ENCODE measurements at places on chromosomes 5 and 9.
A peak's percentile ranks its signal among the peaks of the same experiment; 100 is the strongest.

DNA sequence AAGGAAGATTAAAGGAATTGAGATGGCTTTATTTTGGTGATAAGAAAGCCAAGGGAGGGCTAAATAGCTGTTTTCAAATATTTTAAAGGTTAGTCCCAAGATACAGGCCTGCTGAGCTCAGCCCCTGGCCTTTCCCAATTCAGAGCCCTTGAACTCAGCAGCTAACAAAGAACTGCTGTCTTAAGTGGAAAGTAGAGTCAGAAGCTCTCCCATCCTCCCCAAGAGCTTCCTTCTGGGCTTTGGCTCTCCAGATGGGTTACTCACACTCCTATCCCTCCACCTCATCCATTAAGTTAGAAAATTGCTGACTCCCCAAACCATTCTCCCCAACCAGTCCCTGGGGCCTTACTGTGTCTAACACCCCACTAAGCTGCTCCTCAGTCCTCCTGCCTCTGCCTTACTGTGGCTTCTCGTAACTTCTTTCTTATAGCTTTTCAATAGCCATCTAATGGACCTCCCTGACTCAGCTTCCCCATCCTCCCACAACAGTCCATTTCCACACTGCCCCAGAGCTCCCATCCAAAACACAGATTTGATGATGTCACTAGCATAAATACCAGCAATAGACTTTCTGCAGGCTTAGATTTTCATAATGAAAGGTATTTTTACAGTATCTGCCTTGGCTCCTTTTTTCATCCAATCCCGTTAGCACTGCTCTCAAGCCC, 239.1 kb downstream of the ENC1 start:
- DNase-seq = no peak
- H3K36me3 ChIP-seq = no peaks in the 10 kb centered on the region
- H3K4me1 ChIP-seq = peaks cover 8% of the 10 kb centered on the region
- H3K27ac ChIP-seq = no peak overlapping the region
- no peak overlapping the region for H3K4me3 ChIP-seq
- H3K27me3 ChIP-seq = no peaks in the 10 kb centered on the region

- H3K27ac ChIP-seq = peak within 1 kb of the TSS; percentile 85
- H3K4me3 ChIP-seq = peak within 1 kb of the TSS; percentile 91
- peak; percentile 38 for DNase-seq
- no peaks in the 10 kb centered on the region for H3K36me3 ChIP-seq
- H3K4me1 ChIP-seq = peaks cover 10% of the 10 kb centered on the region
- no peaks in the 10 kb centered on the region for H3K27me3 ChIP-seq
These were observed at the start of gene PARP8 for GRCh38 chr5:50666261-50667022. TSS of gene PARP8 (plus strand) at chr5:50666637. CDS start at chr5:50667096, 459 bp downstream.

- DNase-seq = no peak
- H3K27ac ChIP-seq = peak overlapping the region; percentile 92
- H3K4me1 ChIP-seq = peaks cover 8% of the 10 kb centered on the region
- no peaks in the 10 kb centered on the region for H3K36me3 ChIP-seq
- H3K4me3 ChIP-seq = no peak overlapping the region
- H3K27me3 ChIP-seq = no peaks in the 10 kb centered on the region
These were observed 1.0 kb upstream of the ZCCHC7 start for GRCh38 chr9:37119360-37119759.

- H3K4me1 ChIP-seq = no peaks in the 10 kb centered on the region
- DNase-seq = no peak
- no peak overlapping the region for H3K27ac ChIP-seq
- H3K27me3 ChIP-seq = no peaks in the 10 kb centered on the region
- H3K4me3 ChIP-seq = no peak overlapping the region
- no peaks in the 10 kb centered on the region for H3K36me3 ChIP-seq
These were observed 103.5 kb downstream of the ACER2 start for GRCh38 chr9:19512103-19512832.

DNA sequence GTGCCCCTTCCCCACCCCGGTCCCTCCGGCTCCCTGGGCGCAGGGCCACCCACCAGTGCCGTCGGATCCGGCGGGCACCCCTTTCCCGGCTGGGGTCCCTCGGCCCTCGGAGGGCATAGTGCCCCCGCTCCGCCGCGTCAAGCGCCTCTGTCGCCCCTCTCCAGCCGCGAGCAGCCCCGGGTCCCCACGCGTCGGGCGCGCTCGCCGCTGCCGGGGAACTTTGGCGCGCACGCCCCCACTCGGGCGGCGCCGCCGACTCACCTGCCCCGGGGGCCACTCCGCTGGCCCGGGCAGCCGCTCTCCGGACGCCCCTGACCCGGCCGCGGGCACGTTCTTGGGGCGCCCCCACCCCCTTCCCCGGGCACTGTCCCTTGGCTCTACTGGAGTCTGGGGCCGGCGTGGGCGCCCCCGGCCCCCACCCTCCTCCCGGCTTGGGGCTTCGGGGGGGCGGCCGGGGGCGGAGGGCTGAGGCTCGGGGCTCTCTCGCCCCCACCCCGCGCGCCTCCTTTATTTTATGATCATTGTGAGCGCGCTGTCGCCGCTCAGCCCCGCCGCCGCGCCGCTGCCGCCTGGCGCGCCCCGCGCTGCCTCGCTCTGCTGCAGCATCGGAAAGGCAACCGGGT, 1.1 kb upstream of the FAM78A start:
- peaks cover 12% of the 10 kb centered on the region for H3K27me3 ChIP-seq
- no peaks in the 10 kb centered on the region for H3K36me3 ChIP-seq
- peak; percentile 51 for DNase-seq

DNA sequence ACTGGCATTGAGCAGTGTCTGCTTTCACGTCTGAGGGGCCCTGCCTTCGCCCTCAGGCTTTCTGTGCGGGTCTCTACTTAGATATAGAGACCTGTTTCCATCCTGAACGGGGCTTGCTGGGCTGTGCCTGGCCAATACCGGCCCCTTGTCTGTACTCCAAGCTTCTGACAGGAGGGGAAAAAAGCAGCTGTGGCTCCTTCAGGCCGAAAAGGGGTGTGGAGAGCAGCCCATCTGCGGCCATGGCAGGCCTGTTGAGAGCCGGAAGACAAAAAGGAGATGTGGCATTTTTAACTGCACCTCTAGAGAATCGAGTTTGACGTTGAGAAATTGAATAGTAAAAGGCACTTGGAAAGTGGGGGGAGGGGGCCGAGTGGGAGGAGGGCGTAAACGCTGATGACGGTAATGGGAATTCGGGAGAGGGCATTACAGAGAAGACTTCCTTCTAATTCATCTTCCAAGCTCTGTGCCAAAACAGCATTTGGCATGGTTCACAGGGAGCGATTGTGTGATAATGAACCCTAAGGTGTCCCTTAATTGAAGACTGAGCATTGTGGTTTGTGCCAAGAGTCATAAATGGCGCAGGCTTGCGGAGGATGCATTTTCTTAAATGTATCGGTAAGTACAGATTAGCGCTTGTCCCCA, 25.1 kb upstream of the PRDM12 start:
- DNase-seq = no peak
- H3K4me3 ChIP-seq = no peak overlapping the region
- H3K36me3 ChIP-seq = peaks cover 34% of the 10 kb centered on the region
- H3K27ac ChIP-seq = no peak overlapping the region
- no peaks in the 10 kb centered on the region for H3K27me3 ChIP-seq

GRCh38 chr5:160359816-160360215, 10.6 kb downstream of the C1QTNF2 start:
- no peaks in the 10 kb centered on the region for H3K36me3 ChIP-seq
- H3K4me3 ChIP-seq = no peak overlapping the region
- H3K4me1 ChIP-seq = no peaks in the 10 kb centered on the region
- H3K27ac ChIP-seq = no peak overlapping the region
- no peak for DNase-seq
- H3K27me3 ChIP-seq = no peaks in the 10 kb centered on the region

- no peaks in the 10 kb centered on the region for H3K36me3 ChIP-seq
- no peak for DNase-seq
- no peaks in the 10 kb centered on the region for H3K4me1 ChIP-seq
- H3K27ac ChIP-seq = no peak overlapping the region
These were observed 8.5 kb upstream of the ITGA1 start for GRCh38 chr5:52779213-52779612.

DNA sequence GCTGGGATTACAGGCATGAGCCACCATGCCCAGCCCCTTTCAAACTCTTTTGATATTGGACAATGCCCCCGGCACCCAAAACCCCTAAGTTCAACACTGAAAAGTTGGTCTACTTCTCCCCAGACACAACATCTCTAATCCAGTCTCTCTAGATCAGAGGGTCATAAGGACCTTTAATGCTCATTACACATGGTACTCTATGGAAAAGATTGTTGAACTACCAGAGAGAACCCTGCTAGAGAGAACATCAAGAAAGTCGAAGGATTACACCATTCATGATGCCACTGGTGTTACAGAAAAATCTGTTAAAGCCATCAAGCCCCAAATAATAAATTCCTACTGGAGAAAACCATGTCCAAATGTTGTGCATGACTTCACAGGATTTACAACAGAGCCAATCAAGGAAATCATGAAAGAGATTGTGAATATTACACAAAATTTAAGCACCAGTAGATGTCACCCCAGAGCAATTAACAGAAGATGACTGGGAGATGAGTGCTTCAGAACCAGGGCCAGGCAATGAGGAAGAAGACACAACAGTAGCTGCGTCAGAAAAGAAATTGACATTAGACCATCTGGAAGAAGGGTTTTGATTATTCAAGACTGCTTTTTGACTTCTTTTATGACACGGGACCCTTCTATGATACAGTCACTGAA, 28.3 kb upstream of the NIPAL4 start:
- H3K4me3 ChIP-seq = no peak overlapping the region
- no peaks in the 10 kb centered on the region for H3K36me3 ChIP-seq
- H3K27me3 ChIP-seq = no peaks in the 10 kb centered on the region
- peak; percentile 65 for DNase-seq
- peaks cover 4% of the 10 kb centered on the region for H3K4me1 ChIP-seq

DNA sequence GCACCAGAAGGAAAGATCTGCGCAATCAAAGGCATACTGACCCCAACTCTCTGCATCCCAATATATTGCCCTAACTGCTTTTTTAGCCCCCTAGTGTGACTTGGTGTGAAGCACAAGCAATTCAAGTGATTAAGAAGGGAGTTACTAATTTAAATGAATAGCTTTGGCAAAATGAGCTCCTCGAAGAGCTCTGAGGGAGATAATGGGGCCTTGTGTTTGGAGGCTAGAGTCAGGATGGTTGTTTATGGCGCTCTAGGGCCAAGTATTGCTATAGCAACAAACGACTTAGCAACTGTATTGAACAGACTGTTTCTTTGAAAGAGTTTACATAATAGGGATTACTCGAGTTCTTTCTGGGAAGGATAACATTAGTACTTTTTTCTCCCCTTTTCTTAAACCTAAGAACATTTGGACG, 11.5 kb upstream of the C5orf58 start:
- no peak overlapping the region for H3K27ac ChIP-seq
- no peaks in the 10 kb centered on the region for H3K27me3 ChIP-seq
- no peaks in the 10 kb centered on the region for H3K4me1 ChIP-seq

DNA sequence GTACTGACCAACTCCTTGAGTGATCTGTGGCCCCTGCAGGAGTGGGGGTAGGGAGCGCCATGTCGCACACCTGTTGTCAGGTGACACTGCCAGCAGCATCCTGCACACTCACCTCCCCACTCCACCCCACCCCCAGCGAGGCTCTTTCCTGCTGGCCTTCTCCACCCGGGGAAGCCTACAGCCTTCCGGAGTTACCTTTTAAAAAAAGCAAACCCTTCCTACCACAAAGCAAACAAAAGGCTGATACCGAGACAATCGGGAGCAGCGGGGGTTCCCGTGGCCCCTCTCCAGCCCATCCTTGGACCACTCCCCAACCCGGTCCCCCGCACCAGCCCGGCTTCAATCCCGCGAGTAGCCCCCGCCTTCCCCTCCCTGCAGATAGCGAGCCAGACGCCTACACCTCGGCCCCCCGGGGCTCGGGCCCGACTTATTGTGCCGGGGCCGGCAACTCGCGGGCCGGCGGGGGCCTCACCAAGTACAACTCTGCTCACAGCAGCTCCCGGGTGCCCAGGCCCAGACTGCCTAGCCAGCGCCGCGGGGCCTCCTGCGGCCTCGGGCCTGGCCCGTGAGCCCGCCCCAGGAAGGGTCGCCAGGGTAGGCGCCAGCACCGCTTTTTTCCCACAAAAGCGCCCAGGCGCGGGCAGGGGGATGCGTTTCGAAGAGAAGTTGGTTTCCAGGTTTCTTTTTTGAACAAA, 724 bp downstream of the MACROH2A1 start:
- H3K36me3 ChIP-seq = peaks cover 2% of the 10 kb centered on the region
- no peak for DNase-seq
- peaks cover 67% of the 10 kb centered on the region for H3K4me1 ChIP-seq

DNA sequence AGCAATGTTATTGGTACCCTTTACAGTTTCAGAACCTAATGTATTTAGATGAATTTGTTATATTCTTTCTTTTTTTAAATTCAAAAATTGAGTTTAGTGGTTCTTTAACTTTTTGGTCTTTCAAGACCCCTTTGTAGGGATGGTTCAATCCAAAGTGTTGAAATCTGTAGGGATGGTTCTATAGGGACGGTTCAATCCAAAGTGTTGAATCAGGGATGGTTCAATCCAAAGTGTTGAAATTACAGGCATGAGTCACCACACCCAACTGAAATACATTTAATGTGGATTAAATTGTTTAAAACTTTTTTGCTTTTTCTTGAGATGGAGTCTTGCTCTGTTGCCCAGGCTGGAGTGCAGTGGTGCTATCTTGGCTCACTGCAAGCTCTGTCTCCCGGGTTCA, 30.6 kb downstream of the SNX2 start:
- H3K4me3 ChIP-seq = no peak overlapping the region
- H3K27me3 ChIP-seq = no peaks in the 10 kb centered on the region
- no peak for DNase-seq
- H3K4me1 ChIP-seq = no peaks in the 10 kb centered on the region
- no peak overlapping the region for H3K27ac ChIP-seq

DNA sequence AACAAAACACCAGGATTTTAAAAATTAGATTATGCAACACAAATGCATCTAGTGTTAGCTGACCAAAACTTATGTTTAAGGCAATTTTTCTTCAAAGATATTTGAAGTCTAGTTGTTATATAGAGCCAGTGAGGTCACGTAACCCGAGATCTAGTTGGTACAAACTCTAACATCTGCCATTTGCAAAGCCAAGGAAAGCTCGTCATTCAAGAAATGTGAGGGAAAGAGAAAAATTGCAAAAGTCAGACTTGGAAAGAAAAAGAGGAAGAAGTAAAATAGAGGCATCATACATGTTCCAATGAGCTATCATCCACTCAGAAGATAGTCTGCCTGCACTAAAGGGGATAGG, 293.4 kb upstream of the PUM3 start:
- H3K4me1 ChIP-seq = peaks cover 13% of the 10 kb centered on the region
- H3K27ac ChIP-seq = no peak overlapping the region
- peaks cover 7% of the 10 kb centered on the region for H3K27me3 ChIP-seq
- peak; percentile 67 for DNase-seq
- H3K36me3 ChIP-seq = no peaks in the 10 kb centered on the region
- H3K4me3 ChIP-seq = no peak overlapping the region

DNA sequence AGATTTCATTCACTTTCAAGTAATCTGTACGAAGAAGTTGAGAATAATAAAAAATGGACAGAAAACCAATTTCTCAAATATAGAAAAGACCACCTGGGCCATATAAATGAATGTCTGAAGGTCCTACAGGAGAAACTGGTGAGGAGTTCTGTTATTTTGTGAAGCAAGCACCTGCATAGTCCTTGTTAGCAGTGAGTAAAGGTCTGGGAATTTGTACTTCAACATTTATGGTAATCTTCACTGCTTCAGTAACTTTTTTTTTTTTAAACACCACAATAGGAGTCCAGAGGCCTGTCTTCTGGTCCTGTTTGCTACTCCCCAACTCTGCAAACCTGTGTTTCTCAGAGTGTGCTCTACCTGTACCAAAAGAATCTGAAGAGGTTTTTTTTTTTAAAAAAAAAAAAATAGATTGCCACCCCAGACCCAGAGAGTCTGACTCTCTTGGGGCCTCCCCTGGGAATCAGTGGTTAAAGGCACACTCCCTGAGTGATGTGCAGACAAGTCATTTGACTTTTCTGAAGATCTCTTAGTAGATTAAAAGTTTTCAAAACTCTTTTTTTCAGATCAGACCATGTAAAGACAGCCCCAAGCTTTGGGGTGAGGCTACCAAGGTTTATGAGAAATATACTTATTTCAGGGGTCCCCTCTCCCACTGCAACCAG, 55.5 kb downstream of the FAM81B start:
- no peak for DNase-seq
- no peak overlapping the region for H3K27ac ChIP-seq
- H3K27me3 ChIP-seq = no peaks in the 10 kb centered on the region
